Stimulated activated CD8-positive, alpha-beta memory T cell treated with anti-CD3 and anti-CD28 coated beads, Interleukin-2, amount 100 ng/mL, for 1 hour (primary cell): ENCODE measurements at places on chromosomes 12 and 14.
A peak's percentile ranks its signal among the peaks of the same experiment; 100 is the strongest.

- DNase-seq, result no peak
Measured at GRCh38 chr14:91032248-91032647, 28.2 kb downstream of the RPS6KA5 start.

GRCh38 chr12:125310461-125310860 is 245.2 kb downstream of the AACS start:
- DNase-seq, result no peak

DNA sequence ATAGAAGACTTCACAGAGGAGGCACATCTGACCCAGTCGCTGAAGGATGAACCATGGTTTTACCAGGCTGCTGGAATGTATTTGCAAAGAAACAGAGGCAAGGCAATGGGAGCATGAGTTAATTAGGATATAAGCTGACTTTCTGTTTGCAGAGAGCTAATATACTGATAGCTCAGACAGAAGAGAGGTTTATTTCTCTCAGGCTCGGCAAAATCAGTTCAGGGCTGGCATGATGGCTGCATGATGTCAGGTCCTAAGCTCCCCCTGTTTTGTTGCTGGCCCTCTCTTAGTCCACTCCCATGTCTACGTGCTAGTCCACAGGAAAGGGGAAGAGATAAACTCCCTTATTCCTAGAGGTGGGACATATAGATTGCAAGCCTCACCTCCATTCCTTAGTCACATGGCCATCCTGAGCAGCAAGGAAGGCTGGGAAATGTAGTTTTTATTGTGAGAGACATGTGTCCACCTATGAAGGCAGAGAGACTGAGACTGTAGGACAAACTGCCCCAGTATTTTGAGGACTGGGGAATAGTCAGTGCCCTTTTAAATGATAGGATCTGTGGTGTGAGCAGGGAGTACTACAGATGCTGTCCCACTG is 224.5 kb downstream of the VRK1 start:
- DNase-seq, result no peak

- DNase-seq, result peak; percentile 40
Measured at GRCh38 chr12:8078398-8078797, 3.7 kb upstream of the NECAP1 start.

DNA sequence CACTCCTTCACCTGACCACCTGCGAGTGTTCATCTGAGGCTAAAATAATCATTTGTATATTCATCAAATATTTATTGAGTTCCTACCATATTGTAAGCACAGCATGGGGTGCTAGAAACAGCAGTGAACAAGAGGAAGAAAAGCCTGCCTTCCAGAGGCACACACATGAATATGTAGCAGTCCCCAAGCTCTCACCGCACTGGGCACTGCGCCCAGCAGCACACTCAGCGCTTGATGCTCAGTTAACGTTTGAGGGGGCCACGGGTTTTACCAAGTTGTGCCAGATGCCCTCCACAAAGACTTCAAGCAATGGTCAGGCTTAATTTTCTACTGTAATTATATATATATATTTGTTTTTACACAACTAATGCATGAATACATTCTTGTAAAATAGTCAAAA is 52.0 kb downstream of the HELB start:
- DNase-seq, result no peak

DNA sequence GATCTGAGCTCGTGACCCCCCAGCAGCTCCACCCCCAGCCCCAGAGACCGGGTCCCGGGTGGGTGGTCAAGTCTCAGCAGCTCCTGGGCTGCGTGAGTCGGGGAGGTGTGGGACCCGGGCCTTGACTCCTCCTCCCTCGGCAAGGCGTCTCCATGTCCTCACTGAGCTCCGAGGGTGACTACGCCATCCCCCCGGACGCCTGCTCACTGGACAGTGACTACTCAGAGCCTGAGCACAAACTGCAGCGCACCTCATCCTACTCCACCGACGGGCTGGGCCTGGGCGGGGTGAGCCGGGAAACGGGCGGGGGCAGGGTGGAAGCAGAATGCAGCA is 28.1 kb downstream of the PIGH start:
- no peak for DNase-seq
